ENCODE measurements at places on chromosomes 2 and 18.

DNA sequence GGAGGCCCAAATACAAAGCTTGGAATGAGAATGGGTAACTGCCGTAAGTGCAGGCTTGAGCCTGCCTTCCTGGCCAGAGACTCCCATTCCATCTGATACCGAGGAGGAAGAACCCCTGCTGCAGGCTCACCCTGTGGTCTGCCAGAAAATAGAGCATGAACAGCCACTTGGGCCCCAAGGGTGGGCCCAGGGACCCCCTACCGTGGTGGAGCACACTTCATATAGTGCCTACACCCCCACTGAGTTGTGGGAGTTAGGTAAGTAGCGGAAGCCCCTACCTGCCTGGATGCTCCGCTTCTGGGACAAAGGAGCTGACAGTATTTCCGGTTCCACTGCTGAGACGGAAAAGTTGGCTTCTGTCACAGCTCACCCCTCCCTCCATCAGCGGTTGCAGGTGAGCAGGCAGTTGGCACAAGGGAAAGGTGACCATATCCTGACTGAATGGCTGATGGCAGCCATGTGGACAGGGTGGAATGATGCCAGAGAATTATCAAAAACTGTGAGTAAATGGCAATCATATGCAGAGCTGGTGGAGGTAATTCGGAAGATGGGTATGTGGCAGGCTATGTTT lies 11.5 kb upstream of the C2orf42 start:
- DNase-seq, result no peak

DNA sequence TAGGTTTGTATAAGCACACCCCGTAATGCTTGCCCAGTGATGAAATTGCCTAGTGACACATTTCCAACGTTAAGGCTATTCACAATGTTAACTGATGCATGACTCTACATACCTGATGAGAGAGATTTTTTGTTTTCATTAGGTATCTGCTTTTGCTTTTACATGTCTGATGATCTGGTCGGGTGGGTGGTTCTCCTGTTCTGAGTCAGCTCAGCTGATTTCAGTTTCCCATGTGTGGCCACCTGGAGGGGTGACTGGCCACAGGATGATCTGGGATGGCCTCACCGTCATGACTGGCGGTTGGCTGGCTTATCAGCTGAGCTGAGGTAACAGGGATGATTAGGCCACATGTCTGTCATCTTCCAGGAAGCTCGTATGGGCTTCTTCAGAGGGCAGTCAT lies 33.8 kb upstream of the ACYP2 start:
- DNase-seq, result peak; percentile 8

DNA sequence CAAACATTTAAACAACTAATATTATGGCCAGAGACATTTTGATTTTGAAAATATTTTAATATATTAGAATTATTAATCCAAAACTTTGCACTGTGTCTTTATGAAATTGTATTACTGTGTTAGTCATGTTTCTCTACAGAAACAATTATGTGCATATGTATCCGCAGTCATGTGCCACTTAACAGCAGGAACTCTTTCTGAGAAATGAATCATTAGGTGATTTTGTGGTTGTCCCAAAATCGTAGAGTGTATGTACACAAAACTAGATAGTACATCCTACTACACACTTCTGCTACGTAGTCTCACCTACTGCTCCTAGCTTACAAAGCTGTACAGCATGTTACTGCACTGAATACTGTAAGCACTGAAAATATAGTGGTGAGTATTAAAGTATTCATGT lies 479.2 kb upstream of the DSEL start:
- no peak for DNase-seq

- DNase-seq, result no peak
These were observed 292.6 kb downstream of the SETBP1 start for GRCh38 chr18:44973282-44973681.

DNA sequence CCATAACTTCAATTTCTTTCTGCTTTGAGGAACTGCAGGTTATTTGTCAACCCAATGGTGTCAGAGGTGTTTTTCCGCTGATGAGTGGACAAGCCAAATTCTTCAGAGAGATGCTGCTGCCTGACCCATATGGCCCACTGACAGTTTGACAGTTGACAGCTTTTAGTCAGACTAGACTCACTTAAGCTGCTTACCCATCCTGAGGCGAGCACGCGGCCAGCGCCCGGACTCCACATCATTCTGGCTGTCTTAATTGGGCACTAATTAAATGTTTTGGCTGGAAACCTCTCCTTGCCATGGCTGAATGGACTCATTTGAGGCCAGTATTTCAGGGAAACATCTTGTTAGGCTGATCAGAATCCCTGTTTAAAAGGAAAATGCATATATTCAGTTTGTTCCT lies 316.1 kb upstream of the FANCL start:
- DNase-seq, result no peak

DNA sequence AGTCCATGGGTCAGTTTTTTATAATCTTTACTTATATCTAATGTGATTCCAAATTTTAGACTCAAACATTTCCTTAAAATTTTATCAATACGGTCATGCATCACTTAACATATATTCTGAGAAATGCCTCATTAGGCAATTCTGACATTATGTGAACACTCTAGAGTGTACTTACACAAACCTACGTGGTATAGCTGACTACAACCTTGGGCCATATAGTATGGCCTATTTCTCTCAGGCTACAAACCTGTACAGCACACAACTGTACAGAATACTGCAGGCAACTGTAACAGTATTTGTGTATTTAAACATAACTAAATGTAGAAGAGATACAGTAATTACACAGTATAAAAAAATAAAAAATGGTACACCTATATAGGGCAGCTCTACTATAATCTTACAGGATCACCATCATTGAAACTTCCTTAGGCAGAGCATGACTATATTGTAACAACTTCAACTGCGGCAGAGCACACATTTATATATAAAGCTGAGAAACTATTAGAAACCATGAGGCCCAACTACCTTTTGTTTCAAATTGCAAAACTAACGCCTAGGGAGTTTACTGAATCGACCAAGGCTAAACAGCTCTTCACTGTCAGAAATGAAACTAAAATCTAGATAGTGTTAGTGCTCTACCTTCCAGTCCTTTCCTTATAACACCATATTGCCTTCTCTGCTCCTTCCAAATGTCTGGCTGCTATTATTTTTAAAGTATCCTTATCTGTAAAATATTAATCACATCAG lies 6.9 kb downstream of the YES1 start:
- DNase-seq, result no peak

DNA sequence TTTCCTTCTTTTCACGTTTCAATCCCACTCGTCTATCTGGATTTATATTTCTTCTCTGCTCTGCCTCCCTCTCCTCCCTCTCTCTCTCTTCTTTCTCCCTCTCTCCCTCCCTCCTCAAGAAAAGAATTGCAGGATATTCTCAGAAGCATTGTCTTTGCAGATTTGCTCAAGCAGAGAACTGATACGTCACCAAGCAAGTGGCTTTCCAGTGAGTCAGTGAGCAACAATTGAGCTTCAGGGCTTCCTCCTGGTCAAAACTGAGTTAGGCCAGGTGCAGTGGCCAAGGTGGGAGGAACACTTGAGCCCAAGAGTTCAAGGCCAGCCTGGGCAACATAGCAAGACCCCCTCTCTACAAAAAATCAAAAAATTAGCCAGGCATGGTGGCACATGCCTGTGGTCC lies 151.1 kb downstream of the SMAD2 start:
- no peak for DNase-seq

DNA sequence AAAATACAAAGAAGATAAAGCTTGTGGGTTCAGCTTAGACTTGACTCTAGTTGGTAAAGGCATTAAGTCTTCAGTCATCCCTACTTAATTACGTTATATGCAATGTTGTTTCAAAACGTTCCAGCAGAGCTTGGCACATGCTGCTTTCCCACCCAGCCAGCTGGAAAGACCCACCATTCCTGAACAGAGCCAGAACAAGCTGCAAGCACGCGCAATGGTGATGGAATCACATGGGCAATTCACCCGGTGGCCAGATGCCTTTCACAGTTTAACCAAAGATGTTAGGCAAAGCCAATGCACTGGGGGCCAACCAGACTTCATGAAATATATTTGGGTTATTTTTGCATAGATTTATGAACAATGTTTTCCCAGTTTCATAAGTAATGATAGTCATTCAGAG lies 123.4 kb upstream of the CDH20 start:
- no peak for DNase-seq

DNA sequence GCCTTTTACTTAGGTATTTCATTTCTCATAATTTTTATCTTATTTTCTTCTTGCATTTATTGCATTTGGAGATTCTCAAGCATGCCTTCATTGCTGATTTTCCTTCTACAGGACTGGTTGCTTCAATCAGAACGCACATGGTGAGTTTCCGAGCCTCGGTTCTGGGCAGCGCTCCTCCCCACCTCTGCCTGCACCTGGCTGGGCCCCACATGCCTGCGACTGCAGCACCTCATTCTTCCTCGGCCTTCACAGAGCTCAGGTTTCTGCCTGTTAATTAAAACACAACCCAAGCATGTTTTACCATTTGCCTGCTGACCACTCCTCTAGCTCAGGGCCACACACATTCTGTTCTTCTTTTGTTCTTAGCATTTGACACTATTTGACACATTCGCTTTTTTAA lies 398.8 kb downstream of the GALR1 start:
- DNase-seq, result no peak

- no peak for DNase-seq
These were observed 42.3 kb downstream of the BAZ2B start for GRCh38 chr2:159573846-159574606.

- DNase-seq, result no peak
These were observed 26.0 kb downstream of the ACADL start for GRCh38 chr2:210199186-210199765.

DNA sequence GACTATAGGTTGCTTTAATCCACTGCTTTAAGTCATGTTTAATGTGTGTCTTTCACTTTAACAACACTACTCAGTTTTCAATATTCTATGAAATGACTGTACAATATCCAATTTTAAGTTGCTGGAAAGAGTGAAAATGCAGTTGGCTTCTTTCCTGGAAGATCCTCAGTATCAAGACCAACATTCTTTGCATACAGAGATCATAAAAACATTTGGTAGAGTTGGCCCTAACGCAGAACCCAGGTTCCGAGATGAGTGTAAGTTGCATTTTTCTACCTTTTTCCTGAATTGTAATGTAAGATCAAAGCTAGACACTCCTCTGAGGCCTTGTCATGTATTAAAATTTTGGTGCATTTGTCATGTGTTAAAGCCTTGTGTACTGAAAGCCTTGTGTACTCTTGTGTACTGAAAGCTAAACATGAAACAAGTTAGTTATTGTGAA lies 42.9 kb upstream of the TNFRSF11A start:
- DNase-seq, result no peak

- no peak for DNase-seq
These were observed 109.1 kb downstream of the RIF1 start for GRCh38 chr2:151518802-151519201.

GRCh38 chr2:29334706-29335105 lies 219.5 kb downstream of the CLIP4 start:
- no peak for DNase-seq

- no peak for DNase-seq
These were observed 32.5 kb downstream of the INPP5D start for GRCh38 chr2:233092432-233093165.

DNA sequence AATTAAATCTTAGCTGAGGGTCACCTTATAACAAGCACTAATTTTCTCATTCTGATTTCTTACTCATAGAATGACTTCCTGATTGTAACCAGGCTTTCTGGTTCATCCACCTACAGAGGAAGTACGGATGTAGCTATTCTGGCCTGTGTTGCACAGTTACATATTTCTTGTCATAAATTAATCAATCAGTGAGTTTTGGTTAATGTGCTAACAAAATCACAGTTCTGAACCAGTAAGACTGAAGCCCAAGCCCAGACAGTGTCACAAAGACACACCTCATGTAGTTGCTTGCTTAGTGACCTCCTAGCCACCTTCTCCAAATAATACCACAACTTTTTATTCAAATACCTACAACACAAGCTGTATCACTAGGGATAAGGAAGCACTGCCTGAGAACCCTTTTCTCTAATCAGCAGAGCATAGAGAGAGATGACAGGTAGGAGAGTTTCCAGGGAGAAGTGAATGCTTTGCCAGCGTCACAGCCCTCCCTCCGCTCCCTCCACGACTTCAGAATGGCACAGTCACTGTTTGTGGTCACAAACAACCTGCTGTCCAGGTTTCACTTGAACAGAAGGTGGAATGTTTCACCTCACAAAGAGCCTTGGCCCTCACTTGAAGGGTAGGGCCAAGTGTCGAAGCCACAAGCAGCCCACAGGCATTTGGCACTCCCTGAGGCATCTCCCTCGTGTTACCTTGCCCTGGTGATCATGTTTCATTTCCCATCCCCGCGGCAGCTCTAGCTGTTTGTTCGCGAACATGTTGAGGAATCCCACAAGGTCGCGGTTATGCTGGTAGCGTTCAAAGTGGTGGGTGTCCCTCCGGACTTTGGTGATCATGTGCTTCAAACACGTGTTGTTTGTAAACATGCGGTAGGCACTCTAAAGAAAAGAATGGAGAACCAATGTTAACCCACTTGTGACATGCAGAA lies 120.8 kb upstream of the STK17B start:
- no peak for DNase-seq

DNA sequence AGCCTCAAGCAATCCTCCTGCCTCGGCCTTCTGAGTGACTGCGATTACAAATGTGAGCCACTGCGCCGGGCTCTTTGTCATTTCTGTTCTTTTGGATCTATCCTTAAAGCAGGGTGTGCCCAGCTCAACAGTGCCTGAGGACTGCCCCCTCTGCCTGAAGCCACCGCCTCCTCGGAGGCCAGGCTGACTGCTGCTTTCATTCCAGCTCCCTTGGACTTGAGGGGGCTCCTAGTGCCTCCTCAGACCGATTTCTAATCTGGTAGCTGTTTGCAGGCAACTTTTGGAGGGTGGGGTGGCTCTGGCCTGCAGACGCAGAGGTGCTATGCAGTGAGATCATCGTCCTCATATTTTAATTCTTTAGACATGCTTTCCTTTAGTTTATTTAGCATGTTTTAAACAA lies 35.9 kb upstream of the KLF11 start:
- DNase-seq, result no peak

DNA sequence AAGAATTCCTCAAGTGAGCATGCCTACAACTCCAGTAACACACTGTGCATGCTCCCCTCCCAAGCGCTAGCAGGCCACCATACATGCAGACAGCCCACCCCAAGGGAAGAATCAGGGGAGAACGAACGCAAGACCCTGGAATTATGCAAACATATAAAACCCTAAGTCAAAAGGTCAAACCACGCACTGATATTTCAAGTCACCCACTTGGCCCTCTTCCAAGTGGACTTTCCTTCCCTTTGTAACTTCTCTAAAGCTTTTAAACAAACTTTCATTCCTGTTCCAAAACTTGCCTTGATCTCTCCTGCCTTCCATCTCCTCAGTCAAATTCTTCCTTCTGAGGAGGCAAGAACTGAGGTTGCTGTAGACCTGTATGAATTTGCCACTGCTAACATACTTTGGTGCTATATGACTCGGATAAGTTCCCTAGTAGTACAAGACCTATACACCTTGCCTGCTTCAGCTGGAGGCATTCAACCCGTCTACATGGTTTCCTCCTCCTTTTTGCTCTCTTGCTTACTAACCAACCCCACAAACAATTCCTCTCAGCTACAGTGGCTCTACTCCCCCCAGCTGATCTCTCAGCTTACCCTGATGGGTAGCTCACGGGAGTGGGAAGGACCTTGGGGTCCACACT lies 11.1 kb upstream of the RPIA start:
- no peak for DNase-seq
